Right atrium auricular region (tissue), 2 donors: ENCODE measurements at places on chromosomes 12 and 14. TPM values are rescaled to one million over a fixed set of nuclear protein-coding genes. Genes with fewer than 3 reads are reported as not detected.

DNA sequence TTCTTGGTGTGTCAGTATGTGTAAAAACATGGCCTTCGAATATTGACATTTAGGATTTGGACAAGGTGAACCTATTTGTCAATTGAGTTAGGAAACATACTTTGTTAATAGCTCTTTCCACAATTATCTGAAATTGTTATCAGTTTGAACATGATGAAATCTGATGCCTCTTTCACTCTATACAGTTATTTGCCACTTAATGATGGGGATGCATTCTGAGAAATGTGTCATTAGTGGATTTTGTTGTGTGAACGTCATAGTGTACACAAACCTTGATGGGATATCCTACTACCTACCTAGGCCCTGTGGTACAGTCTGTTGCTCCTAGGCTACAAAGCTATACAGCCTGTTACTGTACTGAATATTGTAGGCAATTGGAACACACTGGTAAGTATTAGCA lies 4.8 kb downstream of the TULP3 start:
- DNase-seq, result no peak

The TGFB3 gene
- 99.1 TPM for total RNA-seq

DNA sequence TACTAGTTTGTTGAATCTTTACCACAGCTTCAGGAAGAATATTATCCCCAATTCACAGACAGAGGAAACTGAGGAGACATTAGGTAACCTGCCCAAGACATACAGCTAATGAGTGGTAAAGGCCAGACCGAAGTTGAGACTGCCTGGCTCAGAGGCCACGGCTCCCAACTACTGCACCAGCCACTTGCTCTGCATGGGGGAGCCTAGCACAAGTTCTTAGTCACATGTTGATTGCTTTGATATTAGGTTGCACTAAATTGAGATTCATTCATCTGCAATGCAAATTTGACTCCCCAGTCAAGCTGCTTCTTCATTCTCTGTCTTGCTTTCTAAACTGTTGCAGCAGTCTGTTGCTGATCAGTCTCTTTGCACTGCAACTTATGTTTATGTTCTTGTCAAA lies 25.9 kb upstream of the POLR3B start:
- no peak for DNase-seq

The OGFOD2 gene
- 6.8 TPM for total RNA-seq

DNA sequence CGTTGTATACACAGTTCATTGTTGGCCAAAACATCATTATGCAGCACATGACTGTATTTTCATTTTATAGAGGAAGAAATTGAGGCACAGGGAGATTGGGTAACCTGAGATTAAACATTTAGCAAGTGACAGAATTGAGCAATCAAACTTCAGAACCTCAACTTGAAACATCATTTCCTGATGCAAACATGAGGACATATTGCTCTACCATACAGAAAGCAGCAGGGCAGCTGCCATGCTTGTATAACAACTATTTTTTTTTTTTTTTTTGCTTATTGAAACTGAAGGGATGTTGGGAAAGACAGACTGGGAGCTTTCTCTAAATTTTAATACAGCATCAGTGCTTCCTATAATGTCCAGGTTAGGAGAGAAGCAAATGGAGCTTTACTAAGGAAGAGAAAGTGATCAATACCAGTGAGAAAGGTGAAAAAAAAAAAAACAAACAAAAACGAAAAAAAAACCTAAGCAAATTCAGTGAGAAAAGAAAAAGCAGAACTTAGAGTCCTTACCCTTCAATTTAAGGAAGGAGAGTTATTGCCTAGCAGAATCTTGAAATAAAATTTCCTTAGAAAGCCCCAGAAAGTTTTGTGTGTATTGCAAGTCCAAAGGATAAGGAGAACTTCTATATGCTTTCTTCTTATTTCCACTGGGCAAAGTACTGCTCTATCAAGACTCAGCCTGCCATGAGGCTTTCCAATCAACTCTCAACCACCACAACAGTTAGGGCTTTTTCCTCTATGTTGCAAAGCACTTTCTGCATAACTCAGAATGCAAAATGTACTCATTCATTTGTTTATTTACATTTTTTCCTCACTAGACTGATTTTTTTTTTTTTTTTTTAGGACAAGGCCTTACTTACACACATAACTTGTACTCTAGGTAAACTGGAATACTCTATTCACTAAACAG lies 21.6 kb downstream of the BTG1 start:
- no peak for DNase-seq

DNA sequence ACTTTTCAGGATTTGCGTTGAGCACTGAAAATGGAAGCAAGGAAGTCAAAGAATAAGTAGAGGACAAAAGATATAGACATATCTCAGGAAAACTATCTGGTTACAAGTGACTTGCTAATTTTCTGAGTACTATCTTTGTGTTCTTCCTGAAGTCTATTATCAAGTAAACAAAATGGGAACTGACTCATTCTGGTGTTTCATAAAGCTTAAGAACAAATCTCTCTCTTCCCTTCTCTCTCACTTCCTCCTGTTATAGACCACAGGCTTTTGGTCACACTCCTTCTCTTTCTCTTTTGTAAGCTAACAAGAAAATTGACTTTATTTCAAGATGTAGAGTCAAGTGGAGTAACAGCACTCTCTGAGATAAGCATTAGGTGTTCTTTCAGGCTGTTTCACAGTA lies 406.6 kb upstream of the SYT1 start:
- DNase-seq, result no peak

The NTN4 gene
- total RNA-seq, result 85.3 TPM

DNA sequence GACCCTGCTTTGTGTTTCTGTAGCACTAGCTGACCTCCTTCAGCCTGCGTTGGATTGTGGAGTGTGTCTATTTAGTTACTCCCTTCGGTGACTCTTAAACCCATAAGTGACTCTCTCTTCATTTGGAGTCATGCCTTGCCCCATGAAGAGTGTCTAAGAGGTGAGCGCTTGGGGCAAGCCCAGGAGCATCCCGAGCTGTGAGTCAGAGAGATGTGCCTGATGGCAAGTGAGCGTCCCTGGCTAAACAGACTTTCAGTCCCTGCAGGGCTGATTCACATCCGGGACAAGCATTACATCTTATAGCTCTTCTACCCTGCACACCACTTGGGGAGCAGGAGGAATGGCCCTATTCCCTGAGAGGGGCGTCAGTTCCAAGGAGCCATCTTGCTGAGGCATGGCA lies 24.3 kb upstream of the ATF1 start:
- no peak for DNase-seq

DNA sequence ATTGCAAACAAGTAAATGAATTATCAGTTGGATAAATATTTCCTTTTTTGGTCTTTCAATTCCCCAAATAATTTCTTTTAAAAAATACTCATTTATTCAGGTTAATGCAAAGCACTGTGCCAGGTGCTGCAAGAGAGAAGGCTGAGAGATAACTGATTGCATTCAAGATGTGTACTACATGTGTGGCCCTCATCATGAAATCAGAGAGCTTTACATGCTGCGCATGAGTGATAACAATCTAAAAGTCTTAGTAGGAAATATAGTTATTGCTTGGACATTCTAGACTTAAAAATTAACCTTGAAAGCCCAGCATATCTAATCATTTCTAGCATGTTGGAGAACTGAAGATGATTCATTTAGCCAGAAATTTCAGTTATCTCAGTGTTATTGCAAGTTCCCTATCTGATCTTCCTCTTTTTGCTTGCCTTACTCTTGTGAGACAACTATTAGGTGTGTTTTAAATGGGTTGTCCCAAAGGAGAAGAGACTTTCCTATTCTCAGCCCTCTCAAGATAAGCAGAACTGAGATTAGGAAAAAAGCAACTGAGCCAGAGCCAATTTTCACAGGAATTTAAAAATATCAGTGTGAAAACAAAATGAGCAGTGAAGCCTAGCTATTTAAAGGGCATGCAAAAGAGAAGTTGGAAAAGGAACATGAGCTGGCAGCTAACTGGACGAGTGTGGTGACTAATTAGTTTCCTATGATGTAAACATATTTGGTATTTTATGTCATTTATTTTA lies 60.9 kb downstream of the PLEKHA5 start:
- DNase-seq, result no peak

GRCh38 chr14:44970907-44971306 lies 8.9 kb downstream of the TOGARAM1 start:
- DNase-seq, result no peak

DNA sequence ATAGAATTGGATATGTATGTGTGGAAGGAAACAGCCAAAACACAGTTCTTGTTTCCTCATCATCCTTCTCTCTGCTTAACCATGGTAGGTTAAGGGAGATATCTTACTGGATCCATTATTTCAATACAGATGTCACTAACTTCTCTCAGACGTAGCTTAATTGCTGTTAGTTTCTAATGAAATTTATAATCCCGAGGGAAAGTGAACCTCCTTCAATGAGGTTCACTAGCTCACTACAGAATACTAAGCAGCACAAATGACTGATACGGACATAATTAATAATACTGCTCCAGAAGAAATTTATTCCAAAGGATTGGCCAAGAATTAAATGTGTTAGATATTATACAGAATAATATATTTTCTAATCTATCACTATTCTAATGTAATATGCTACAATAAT lies 28.6 kb upstream of the PTPRO start:
- DNase-seq, result no peak

The KERA gene
- not detected for total RNA-seq

GRCh38 chr12:95143621-95144205 lies 70.3 kb upstream of the NR2C1 start:
- DNase-seq, result no peak

The SGPP1 gene
- total RNA-seq, result 9.1 TPM

The CD4 gene
- total RNA-seq, result 7.3 TPM

- DNase-seq, result no peak
Measured at GRCh38 chr14:89435892-89436656, 19.0 kb upstream of the FOXN3 start.

DNA sequence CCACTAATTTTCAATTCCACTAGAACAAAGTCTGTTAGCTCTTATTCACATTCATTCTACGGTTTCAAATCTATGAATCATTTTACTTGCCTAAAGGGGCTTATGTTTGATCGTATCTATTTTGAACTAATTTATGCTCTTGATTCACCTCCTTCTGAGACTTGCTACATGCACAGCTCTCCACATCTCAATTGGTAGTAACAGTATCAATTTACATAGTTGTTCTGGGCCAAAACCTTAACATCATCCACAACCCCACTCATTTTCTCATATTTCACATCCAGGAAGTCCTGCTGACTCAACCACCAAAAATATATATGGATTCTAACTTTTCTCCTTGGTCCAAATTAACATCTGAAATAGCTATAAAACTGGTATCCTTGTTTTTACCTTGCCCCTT lies 208.6 kb downstream of the RASSF9 start:
- DNase-seq, result no peak

The ANKRD52 gene
- 12.4 TPM for total RNA-seq

The TSHR gene
- not detected for total RNA-seq

GRCh38 chr14:105275267-105275946 lies 25.4 kb downstream of the BRF1 start:
- no peak for DNase-seq

- DNase-seq, result no peak
Measured at GRCh38 chr12:76341436-76342030, 6.7 kb downstream of the BBS10 start.

GRCh38 chr14:55243813-55244212 lies 27.4 kb upstream of the FBXO34 start:
- no peak for DNase-seq

The FLVCR2 gene
- total RNA-seq, result 5.5 TPM

GRCh38 chr14:31389946-31390345 lies 30.4 kb downstream of the HEATR5A start:
- DNase-seq, result no peak

The ATF7 gene
- 24.7 TPM for total RNA-seq

The AQP2 gene
- total RNA-seq, result 0.83 TPM

The CHD8 gene
- total RNA-seq, result 39.1 TPM

DNA sequence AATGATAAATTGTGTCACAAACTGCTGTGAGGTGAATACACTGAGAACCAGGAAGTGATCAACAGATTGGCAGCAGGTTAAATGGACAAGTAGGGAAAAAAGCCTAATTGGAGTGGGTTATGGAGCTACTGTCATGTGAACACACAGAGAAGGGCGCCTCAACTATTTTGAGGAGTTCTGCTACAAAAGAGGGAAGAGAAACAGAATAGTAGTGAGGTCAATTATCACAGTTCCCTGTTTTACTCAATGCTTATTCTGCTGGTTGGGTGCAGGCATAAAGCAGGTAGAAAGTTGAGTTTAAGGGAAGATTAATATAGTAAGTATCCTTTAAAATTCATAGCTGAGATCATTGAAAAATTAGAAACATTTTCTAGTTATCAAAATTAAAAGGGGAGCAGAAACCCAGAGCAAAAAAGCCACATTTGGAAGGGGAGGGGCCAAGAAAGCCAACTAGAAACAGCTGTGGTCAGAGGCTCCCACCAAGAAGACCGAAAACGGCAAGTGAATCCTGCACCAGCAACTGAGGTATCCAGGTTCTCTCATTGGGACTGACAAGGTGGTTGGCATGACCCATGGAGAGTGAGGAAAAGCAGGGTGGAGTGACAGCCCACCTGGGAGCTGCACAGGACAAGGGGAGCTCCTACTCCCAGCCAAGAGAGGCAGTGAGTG lies 105.7 kb downstream of the ZC3H14 start:
- DNase-seq, result no peak

GRCh38 chr12:88153959-88154358 lies 11.9 kb downstream of the TMTC3 start:
- DNase-seq, result no peak

GRCh38 chr14:53209370-53209769 lies 56.2 kb upstream of the DDHD1 start:
- no peak for DNase-seq

DNA sequence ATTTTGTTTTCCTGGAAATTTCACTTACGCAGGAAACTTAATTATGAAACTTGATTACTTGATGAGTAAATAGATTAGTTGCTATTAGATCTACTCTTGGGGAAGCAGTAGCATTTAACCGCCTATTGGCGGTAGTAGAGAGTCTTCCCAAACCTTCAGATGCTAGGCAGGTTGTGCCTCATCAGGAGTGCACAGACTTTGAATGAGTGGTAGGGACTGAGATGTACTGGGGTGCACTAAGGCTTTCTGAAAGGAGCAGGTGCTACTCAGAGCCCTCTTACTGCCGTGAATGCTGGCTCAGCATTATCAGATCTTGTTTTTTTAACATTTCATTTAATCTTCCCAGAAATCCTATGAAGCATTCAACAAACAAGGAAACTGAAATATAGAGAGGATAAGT lies 7.7 kb downstream of the GATC start:
- DNase-seq, result no peak

- DNase-seq, result no peak
Measured at GRCh38 chr14:98408713-98409112, 863.3 kb downstream of the BCL11B start.

The LRIG3 gene
- total RNA-seq, result 7.3 TPM

The ABCC9 gene
- total RNA-seq, result 52.8 TPM

GRCh38 chr12:102776041-102776440 lies 141.0 kb downstream of the PAH start:
- no peak for DNase-seq

GRCh38 chr12:27333403-27334009 lies 870 bp downstream of the BMAL2 start:
- DNase-seq, result no peak

- no peak for DNase-seq
Measured at GRCh38 chr12:122842505-122843405, 7.5 kb downstream of the HIP1R start.

GRCh38 chr14:74609721-74610120 lies 2.3 kb downstream of the LTBP2 start:
- no peak for DNase-seq

- DNase-seq, result no peak
Measured at GRCh38 chr12:94545935-94546771, 86.5 kb upstream of the CEP83 start.
